Activated gamma-delta T cell treated with Interleukin-2 at 50 U/mL for 16 hours (primary cell): ENCODE measurements at places on chromosomes 16 and 17.
A peak's percentile ranks its signal among the peaks of the same experiment; 100 is the strongest.

DNA sequence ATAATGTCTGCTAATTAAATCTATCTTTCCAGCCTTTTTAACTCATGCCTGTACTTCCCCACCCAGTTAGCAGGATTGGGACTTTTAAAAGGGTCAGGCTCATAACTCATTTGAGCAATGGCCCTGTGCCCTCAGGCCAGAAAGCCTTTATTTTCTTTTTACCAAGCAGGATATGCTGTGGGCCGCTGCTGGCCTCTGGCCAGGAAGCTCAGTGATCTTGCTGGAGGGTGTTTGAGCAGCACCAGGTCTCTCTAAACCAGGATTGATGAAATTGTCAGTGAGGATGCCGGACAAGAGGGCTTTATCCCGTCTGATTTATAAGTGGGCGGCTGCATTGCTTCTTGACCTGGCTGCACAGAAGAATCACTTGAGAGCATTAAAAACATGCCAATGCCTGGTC lies 187.8 kb downstream of the RAB11FIP4 start:
- DNase-seq: no peak

DNA sequence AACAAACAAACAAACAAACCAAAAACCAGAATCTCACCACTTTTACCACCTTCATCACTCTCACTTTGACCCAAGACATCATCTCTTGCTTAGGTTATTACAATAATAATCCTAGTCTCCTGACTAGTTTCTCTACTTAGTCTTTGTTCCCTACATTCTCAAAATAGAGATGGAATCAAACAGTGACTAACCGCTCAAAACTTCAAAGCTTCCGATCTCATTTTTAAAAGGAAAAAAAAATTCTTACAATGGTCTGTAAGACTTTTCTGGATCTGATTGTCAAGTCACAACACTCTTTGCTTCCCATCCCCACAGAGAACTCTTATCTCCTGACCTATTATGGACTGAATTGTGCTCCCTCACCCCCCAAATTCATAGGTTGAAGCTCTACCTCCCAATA lies 60.9 kb downstream of the SPAG9 start:
- DNase-seq: no peak

GRCh38 chr17:42284566-42284965 lies 3.7 kb upstream of the STAT5A start:
- DNase-seq: no peak

DNA sequence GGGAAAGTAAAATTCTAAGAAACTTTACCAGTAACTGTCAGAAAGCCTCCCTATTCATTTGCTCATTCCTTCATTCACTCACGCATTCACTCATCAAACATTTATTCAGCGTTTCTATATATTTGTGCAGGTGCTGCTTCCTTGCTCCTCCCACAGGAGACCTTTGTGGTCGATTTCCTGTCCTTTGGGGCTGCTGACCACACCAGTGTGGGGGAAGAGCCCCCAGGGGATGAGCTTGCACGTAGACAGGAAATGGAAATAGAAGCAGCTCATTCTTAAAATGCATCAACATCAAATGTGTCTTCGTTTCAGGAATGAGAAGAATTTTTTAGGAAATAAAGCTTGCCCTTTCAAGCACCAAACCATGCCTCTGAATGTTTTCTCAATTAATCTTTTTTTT lies 9.6 kb downstream of the PIK3R6 start:
- no peak for DNase-seq

DNA sequence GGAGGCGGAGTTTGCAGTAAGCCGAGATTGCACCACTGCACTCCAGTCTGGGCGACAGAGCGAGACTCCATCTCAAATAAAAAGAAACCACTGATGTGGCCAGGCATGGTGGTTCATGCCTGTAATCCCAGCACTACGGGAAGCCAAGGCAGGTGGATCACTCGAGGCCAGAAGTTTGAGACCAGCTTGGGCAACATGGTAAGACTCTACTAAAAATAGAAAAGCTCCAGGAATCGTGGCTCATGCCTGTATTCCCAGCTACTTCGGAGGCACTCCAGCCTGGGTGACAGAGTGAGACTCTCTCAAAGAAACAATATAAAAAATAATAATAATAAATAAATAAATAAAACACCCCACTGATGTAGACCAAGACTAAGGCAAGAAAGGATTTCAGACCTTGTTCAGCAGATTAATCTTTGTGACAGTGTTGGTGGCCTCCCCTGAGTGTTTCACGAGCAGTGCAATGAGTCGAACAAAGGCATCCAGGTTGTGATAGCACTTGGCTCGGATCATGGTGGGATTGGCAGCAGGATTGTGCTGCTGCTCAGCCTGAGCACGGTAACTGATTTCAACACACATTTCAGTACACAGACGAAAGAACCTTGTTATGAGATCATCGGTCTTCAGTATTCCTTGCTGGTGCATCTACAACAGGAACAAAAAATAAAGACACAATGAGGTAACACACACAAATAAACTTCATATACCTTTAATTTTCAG lies 18.6 kb downstream of the SETD6 start:
- DNase-seq: no peak

GRCh38 chr17:40901981-40902474 lies 17.0 kb upstream of the KRT20 start:
- DNase-seq: no peak

GRCh38 chr17:61253362-61253761 lies 146.3 kb upstream of the TBX2 start:
- no peak for DNase-seq

GRCh38 chr17:8189041-8189710 lies 804 bp downstream of the BORCS6 start:
- peak; percentile 25 for DNase-seq

GRCh38 chr16:2084895-2085625 lies 37.3 kb downstream of the TSC2 start:
- no peak for DNase-seq

GRCh38 chr16:2956579-2956956 lies 7.5 kb upstream of the KREMEN2 start:
- no peak for DNase-seq

GRCh38 chr17:82333279-82334171 lies at the start of gene SECTM1:
Gene SECTM1 (minus strand): TSS chr17:82333766. CDS start chr17:82327240, 6,526 bp downstream.
- DNase-seq: no peak

- DNase-seq: no peak
Observed at GRCh38 chr16:30942426-30942806, 6.5 kb upstream of the ORAI3 start.

- DNase-seq: no peak
Observed at GRCh38 chr17:14165616-14166015, 71.0 kb downstream of the CDRT15 start.

DNA sequence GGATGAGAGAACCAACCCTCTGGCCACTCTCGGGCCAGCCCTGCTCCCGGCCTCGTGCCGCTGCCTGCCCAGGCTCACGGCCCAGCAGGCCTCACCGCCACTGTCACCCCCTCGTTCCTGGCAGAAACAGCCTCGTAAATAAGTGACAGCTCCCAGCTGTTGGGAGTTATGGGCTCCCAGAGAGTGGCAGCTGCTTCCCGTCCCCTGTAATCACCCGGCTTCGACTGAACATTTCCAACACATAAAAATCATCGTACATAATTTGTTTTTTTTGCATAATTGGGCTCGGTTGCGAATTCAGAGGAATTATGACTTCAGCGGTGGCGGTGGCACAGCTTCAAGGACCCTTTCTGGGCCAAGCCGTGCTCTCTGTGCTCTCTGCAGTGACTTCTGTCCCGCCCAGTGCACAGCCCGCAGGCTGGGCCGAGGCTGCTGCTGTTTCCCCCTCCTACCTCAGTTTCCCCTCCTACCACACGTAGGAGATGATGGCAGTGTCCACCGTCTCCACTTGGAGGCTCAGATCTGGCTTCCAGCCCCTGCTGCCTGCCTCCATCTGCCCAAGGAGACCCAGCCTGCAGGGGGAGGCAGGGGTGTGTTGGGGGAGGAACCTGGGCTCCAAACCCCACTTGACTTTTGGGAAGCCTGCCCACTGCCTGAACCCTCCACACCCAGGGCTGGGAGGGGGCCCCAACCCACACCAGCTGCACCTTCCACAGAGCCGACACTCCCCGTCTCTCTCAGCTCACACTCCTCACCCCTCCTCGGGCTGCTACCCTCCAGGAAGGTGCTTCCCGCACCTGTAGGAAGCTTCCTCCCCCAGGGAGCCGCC lies 84.9 kb downstream of the RTN4RL1 start:
- DNase-seq: no peak

DNA sequence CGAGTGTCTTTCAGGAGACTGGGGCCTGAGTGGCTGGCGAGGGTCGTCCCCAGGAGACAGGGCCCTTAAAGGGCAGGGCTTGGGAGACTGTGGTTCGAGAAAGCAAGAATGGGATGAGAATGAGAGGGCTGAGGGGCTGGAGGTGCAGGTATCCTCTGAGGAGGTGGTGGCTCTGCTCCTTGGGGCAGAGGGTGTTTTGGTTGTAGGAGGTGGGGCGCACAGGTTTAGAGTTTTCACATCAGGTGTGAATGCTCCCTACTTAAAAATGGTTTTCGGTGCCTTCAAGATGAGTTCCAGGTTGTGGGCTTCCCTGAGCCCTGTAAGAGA lies 430 bp downstream of the BCAS3 start:
- DNase-seq: no peak

GRCh38 chr16:67014634-67015312 lies 14.2 kb upstream of the CBFB start:
- DNase-seq: no peak

DNA sequence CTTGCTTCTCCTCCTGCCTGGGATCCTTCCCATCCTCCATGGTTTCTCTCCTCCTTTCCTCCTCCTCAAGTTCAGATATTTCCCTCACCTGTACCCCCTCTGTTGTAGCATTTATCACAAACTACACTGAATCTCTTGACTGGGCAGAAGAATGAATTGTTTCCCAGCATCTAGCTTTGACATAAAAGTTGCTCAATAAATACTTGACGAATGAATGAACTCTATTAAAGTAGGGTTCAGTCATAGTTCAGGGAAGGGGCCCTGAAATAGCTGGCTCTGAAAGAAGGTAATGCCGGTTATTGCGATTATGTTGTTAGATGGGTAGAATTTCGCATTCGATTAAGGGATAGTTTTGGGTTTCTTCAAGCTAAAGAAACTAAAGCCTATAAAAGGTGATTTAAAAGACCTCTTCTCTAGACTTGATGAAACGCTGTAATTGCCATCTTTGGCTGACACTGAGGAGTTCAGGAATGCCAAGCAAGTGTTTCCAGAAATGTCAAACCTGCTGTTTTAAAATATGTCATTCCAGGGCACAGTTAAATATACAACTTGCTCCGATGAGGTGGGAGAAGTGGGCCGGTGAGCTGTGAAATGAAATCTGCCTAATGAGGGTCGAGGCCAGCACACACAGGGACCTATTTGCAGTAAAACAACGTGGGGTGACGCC lies 1.0 kb upstream of the CPD start:
- DNase-seq: no peak

DNA sequence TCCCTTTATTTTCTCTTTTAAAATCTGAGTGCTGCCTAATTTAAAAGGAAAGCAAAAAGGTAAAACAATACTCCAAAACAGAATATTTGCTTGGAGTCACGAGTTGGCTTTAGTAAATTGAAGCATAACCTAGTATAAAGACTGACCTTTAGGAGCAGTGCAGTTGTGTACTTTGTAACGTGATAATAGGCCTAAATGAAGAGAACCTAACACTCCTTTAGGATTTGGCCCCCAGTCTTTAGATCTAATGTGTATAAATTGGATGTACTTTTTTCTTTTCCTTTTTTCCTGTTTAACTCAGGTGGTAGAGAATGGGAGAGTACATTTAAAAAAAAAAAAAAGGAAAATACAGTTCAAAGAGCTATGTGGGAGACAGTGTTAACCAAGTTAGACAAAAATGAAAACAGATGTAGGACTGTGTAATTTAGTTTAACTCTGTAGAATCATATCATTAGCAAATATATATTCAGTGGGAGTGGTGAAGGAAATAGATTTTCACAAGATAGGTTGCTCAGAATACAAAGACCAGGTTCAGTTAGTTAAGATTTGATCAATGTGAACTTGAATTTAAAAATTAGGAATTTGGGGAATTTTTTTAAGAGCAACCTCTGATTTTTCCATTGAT lies 16.8 kb downstream of the CPD start:
- no peak for DNase-seq

GRCh38 chr17:82477934-82478333 lies 19.4 kb downstream of the NARF start:
- DNase-seq: no peak

DNA sequence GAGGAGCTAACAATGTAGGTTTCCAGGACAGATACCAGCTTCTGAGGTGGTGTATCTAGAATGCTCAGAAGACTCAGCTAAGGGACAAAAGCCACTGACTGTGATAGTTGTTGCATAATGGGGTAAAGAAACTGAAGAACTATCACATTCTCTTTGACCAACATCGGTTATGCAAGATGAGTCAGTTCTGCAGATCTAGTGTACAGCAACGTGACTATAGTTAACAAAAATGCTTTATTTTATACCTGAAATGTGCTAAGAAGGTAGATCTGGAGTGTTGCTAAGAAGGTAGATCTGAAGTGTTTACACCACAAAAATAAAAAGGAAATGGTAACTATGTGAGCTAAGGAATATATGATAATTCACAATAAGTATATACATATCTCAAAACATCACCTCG lies 2.5 kb downstream of the KRTAP9-6 start:
- DNase-seq: no peak

DNA sequence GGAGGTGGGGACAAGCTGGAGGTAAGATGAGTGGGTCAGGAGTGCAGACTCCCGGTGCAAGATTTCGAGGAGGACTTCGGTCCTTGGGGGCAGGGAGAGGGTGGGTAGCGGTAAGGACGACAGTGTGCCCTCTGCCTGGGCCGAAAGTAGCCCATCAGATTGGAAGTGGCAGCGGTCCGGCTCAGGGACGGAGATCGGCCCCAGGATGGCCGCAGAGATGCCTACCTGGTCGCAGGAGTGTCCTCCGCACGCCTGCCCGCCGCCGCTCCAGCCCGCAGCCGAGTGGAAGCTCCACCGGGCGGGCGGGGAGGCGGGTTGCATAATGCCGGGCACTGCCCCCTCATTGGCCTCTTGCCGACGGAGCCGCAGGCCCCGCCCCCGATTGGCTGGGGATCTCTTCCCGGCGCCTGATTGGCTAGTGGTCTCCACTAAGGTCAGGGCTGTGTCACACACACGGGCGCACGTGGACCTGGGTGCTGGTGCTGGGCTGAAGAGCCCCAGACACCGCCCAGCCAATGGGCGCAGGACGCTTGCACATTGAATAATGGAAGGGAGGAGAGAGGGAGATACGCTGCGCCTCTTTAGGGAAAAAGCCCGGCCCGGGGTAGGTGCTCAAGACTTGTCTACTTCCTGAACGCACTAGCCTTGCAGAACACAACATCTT lies at the start of gene PER1:
Gene PER1, minus strand, starts transcription at position 293 of the 664 bp plus-strand sequence. CDS start 1,698 bp downstream, outside the sequence.
- peak; percentile 67 for DNase-seq

GRCh38 chr17:74639704-74640151 lies 16.2 kb upstream of the CD300E start:
- no peak for DNase-seq

DNA sequence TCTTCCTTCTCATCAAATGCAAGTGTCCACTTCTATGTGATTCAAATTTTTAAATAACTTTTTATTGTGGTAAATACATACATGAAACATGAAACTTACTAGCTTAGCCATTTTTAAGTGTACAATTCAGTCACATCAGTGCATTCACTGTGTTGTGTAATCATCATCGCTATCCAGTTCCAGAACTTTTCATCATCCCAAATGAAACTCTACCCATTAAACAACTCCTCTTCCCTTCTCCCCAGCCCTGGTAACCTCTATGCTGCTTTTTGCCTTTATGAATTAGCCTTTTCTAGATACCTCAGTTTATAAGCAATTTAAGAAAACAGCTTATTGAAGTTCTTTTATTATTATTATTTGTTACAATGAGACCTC lies 41.1 kb upstream of the IL34 start:
- no peak for DNase-seq

- no peak for DNase-seq
Observed at GRCh38 chr17:16873174-16874035, 98.5 kb downstream of the TNFRSF13B start.
